ENCODE measurements at places on chromosomes 12 and 14.

DNA sequence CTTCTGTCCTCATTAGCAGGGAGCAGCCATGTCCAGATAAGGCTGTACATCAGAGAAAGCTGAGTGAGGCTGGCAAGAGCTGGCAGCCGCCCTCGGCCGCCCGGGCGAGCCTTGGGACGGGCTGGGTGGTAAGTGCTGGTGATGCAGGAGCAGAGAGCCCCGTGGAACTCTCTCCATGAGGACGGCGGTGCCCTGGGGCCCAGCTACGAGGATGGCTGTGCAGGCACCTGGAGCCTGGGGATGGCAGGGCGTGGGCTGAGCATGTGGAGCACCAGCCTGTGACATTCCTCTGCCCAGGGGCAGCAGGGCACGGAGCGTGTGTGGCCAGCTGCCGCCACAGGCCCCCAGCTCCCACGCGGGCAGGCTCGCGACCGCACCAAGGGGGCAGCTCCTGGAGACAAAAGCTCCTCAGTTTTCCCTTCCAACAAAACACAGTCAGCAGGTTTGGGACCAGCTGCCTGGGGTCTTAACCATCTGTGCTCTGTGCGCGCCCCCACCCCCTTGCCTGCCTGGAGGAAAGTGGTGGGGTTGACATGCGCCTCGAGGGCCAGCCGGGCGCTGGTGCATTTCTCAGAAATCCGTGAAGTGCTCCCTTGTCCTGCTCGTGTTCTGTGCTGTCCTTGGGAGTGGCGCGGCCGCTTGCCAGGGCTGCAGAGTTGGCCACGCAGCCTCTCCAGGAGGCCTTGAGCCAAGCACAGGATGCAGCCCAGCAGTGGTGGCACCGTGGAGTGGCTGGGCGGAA, 21.4 kb downstream of the PACS2 start:
- no peak for DNase-seq

DNA sequence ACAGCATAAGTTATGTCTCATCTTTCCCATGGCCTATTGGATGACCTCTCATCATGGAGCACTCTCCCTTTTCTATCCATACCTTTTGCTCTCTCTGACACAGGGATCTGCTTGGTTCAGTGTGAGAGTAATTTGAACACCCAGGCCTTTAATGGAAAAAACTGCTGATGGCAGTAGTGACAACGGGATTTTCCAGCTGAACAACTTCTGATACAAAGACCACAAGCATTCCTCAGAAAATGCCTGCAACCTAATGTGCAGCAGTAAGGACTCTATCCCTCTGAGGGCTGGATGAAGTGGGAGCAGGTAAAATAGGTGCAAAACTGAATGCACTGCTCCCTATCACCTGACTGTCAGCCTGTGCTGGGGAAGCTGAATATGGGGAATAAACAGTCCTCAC, 51.0 kb downstream of the KANSL2 start:
- DNase-seq = no peak

DNA sequence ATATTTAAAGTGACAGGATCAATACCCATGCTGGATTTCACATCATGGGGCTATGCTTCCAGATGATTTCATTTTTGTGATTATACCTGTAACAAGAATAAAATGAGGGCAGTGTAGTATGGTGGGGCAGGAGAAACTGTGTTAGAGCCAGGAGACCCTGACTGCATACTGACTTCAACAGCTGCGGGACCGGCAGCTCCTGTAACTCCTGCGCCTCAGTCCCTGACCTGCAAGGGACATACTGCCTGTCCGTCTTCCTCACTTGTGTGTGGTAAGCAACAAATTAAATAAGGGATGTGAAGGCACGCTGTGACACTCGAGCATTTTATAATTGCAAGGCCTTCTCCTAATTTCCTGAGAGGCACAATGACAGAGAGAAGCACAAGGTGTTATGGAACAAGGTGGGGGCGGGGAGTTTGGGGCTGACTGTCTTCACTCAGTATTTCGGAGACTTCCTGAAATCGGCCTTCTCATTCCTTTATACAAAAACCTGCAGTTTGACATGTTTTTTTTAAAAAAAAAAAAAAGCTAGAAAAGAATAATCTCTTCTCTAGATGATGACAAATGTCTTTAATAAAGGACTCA, 164.2 kb downstream of the TTC7B start:
- DNase-seq = no peak

- DNase-seq = no peak
Measured at GRCh38 chr12:130846369-130846768, 7.3 kb upstream of the STX2 start.

GRCh38 chr14:22002860-22003284, 329.3 kb upstream of the OR4E1 start:
- DNase-seq = peak; percentile 60

DNA sequence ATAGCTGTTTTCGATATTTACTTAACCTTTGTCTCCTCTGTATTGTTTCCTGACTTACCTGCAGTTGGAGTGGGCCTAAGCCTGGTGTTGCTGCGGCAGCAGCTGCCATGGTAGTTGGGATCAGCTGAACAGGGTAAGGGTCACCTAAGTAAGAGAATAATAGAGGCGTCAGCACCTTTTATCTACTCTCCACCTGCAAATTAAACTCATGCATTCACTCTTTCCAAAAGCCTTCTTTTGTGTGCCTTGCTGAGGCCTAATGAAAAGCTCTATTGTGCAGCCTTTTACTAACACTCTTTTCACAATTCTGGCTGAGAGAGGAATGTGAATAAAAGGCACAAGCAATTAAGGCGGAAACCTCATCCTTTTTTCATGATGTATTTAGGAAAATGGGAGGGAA, 308.7 kb downstream of the SOX5 start:
- no peak for DNase-seq

Measured in activated CD4-positive, alpha-beta T cell treated with anti-CD3 and anti-CD28 coated beads for 24 hours (primary cell).